T-helper 22 cell (primary cell): ENCODE measurements at places on chromosomes 4 and X.

DNA sequence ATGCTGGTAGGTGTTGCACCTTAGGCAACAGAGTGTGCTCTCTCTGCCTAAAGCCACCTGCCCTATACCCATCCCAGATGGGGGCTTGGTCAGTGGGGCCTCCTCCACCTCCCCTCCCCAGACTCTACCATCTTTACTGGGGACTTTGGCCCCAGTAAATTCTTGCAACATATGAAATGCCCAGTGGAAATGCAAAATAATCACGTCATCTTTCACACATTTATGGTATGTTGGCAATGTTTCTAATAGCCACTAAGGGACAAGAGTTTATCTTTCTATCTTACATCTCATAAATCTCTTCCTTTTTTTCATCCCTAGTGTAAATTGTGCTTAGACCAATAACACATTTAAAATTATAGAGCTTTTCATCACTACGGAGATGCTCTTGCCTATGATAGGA lies 103.0 kb upstream of the MAML3 start:
- DNase-seq = no peak

- DNase-seq = no peak
These were observed 108.3 kb upstream of the RPS6KA3 start for GRCh38 chrX:20374900-20375438.

- DNase-seq = no peak
These were observed 1058.3 kb upstream of the SLIT2 start for GRCh38 chr4:19193274-19193981.

DNA sequence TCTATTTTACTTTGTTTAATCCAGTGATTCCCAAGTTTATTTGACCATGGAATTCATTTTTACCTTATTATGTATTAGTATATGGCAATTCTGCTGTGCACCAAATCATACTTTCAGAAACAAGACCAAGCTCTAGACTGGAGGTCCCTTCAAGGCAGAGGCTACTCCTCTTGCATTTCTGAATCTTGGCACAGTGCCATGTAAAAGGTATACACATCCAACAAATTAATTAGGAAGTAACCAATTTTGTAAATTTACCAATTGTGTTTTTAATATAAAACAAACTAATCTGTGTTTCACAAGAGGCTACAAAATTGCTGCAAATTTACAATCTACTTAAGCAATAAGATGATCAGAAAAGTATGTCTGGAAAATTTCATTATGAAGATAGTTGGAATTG lies 712.2 kb upstream of the HS3ST1 start:
- DNase-seq = no peak

DNA sequence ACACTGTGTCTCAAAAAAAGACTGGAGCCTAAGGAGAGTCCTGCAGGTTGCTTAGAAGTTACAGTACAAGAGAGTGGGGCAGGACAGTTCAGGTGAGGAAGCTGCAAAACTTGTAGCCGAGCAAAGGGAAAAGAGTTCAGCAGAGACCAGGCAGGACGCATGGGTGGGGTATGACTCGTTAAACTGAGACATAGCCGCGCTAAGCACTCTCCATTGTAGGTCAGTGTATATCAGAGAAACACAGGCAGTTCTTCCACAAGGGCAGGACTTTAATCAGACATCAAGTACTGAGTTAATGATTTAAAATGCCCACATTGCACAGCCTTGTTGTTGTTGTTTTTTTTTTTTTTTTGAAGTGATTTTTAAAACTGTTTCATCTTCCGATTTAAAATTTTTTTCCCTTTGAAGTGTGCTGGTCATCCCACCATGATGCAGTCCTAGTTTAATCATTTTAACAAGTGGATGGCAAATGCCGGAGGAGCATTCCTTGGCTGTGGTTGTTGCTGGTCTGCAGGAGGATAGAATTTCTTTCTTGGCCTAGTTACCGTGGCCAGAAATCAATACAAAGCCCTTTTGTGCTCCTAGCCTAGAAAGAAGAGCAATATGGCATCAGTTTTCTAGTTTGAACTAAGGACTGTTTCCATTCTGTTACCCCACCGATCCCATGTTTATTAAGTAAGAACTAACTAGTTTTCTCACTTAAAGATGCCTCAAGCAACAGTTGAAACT lies 10.3 kb downstream of the LAP3 start:
- DNase-seq = no peak
